ENCODE measurements at places on chromosomes 11 and 22. TPM values are rescaled to one million over a fixed set of nuclear protein-coding genes. Genes with fewer than 3 reads are reported as not detected.

Gene MFRP
- not detected for total RNA-seq

Gene ACR
- total RNA-seq, result not detected

Gene CDHR5
- total RNA-seq, result 0.05 TPM

Gene CARD18
- not detected for total RNA-seq

Gene OR56A1
- not detected for total RNA-seq
